ENCODE measurements at places on chromosomes 5 and 9. TPM values are rescaled to one million over a fixed set of nuclear protein-coding genes. Genes with fewer than 3 reads are reported as not detected.

DNA sequence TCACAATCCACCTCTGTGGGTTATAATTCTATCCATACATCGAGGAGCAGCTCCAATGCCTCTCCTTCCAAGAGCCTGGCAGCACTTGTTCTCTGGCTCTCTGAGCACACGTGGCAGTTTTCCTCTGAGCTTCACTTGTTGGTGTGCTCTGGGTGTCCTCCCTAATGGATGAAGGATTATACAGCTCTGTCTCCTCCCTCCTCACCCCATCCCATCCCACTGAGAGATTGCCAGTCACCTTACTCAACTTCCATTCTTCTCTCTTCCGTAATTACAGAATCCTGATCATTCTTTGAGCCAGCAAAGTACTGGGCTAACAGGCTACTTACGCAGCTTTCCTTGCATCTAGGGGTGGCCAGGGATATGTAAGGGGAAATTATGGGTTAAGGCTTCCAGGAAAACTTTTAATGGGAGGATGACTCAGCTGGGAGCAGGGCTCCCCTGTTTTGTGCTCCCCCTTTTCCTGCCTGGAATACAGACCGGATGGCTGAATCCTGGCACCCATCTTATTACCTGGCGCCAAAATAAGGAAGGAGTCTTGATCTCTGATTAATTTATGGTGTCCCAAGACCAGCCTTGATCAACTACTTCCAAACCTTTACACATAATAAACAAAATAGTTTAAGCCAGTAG, 6.3 kb upstream of the CCDC69 start:
- no peaks in the 10 kb centered on the region for H3K36me3 ChIP-seq
- H3K27me3 ChIP-seq, result no peaks in the 10 kb centered on the region
- H3K4me1 ChIP-seq, result peaks cover 13% of the 10 kb centered on the region
- H3K27ac ChIP-seq, result no peak overlapping the region
- DNase-seq, result no peak
- H3K4me3 ChIP-seq, result no peak overlapping the region

DNA sequence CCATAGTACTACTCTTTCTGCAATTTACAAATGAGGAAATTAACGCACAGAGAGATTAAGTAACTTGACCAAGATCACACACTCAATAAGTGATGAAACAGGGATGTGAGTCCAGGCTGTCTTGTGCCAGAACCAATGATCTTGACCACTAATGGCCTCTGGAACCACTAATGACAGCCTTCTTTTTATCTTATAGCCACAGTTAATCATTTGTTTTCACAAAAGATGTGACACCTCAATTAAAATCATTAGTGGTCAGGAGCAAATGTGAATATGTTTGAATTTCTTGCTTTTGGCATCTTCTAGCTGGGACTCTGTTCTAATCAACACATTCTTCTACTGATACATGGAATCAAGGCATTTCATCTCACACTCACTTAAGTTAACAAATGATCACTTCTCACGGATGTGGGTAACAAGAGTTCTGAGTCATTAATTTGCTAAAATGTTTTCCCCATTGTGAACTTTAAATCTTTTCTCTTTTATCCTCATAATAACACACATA, 102.7 kb upstream of the CD180 start:
- H3K4me1 ChIP-seq, result no peaks in the 10 kb centered on the region
- no peaks in the 10 kb centered on the region for H3K36me3 ChIP-seq
- no peak overlapping the region for H3K27ac ChIP-seq

DNA sequence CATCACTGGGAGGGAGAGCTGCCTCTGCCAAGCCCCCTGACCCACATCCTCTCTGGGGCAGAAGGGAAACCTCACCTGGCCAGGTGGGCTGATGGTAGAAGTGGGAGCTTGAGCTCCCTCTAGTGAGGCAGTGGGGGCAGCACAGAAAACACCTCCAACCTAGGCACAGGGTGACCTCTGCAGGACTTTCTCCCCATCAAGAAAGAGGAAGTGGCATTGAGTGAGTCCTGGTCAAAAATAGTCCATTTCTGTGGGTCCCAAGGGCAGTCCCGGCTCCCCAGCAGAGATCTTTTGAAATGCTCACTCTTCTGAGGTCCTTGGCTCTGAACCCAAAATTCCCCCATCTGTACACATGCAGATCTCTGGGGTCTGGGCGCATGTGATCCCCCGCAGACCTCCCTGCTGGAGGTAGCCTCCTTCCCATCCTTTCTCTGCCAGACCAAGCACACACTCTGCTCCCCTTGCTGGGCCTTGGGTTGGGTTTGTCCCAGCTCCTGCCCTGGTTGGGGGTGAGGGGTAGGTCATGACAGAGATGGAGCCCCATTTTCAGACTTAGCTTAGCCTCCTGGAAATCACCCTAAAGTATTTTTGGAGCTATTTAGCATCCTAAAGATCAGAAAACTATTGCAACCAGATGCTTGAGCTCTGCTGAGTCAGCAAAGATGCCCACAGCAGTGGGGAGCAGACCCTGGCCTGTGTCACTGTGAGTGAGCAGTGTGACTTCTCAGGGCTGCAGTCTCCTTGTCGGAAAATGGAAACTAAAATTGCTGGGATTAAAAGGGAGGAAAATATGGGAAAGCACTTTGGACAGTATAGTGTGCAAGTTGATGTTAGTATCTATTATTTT, 41.6 kb upstream of the LCP2 start:
- no peaks in the 10 kb centered on the region for H3K4me1 ChIP-seq
- peak; percentile 49 for DNase-seq
- H3K4me3 ChIP-seq, result no peak overlapping the region
- no peaks in the 10 kb centered on the region for H3K36me3 ChIP-seq

- no peak overlapping the region for H3K27ac ChIP-seq
- H3K4me1 ChIP-seq, result no peaks in the 10 kb centered on the region
- H3K36me3 ChIP-seq, result no peaks in the 10 kb centered on the region
- no peak overlapping the region for H3K4me3 ChIP-seq
- DNase-seq, result no peak
These were observed 18.8 kb upstream of the FANCC start for GRCh38 chr9:95336281-95336680.

DNA sequence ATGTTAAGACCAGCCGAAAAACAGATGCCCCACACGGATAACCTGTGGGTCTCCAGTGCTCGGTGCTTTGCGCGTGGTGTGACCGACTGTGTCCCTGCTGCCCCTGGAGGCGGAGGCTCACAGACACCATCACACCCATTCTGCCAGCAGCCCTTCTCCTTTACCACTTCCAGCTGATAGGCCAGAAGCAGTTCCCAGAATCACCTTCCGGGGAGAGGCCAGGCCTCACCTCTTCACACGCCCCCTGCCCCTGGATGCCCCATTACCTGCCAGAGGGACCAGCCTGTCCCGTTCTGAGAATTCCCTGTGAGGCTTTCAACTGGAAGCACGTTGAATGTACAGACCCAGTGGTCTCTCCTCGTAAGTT, 21.6 kb upstream of the LRRC14B start:
- H3K27ac ChIP-seq, result peak overlapping the region; percentile 29
- no peak overlapping the region for H3K4me3 ChIP-seq
- no peaks in the 10 kb centered on the region for H3K27me3 ChIP-seq
- DNase-seq, result no peak

DNA sequence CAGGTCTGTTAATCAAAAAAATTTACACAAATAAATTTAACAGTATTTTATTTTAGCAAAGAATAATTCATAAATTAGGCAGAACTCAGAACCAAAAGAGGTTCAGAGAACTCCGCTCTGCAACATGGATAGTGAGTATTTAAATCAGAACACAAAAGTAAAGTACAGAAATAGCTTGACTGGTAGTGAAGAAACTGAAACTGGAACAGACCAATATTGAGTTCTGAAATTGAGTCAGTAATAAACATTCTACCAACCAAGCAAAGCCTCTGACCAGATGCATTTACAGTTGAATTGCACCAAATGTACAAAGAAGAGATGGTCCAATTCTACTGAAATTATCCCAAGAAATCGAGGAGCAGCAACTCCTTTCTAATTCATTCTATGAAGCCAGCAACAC, 1542.8 kb downstream of the EFNA5 start:
- H3K36me3 ChIP-seq, result no peaks in the 10 kb centered on the region
- no peaks in the 10 kb centered on the region for H3K27me3 ChIP-seq
- no peak overlapping the region for H3K4me3 ChIP-seq
- no peak overlapping the region for H3K27ac ChIP-seq
- H3K4me1 ChIP-seq, result no peaks in the 10 kb centered on the region

ADGRD2 gene
- polyA plus RNA-seq, result not detected

DNA sequence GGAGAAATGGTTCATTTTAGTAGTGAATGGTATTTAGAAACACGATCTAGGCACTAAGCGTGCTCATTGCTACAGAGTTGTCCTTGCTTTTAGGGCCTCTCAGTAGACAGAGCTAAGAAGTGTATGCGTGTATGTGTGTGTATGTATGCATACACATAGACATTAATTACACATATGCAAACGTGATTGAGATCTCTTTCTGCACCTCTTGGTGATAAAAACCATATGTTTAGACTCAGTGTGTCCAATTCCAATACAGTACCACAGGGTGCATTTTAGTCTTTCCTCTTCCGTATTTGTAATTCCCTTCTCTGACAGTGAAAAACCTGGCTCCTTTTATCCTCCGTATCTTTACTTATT, 13.1 kb downstream of the TRIO start:
- H3K27me3 ChIP-seq, result no peaks in the 10 kb centered on the region
- H3K4me3 ChIP-seq, result no peak overlapping the region
- H3K27ac ChIP-seq, result peak overlapping the region; percentile 82

DNA sequence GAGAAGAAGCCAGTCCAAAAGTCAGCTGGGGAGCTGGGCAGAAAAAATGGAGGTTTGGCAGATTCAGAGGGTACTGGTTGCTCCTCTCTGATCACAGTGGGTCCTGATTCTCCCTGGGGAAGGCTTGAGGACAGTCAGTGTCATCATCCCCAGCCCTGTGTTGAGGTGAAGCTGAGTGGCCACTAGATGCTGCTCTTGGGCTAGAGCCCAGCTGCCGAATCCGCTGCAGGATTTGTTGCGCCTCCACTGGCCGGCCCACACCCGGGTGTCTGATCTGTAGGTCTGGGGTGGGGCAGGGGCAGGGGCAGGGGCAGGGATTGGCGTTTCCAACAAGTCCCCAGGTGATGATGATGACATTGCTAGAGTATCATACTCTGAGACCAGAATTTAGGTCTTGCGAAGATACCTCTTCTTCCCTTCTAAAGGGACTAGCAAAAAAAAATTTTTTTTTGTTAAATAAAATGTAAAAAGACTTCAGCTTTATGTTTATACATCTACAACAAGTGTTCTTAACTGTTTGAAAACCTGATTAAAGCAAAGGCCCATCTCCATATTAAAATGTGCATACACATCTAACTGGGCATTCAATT, 106.8 kb downstream of the PDE6A start:
- H3K36me3 ChIP-seq, result peaks cover 11% of the 10 kb centered on the region
- H3K4me1 ChIP-seq, result no peaks in the 10 kb centered on the region
- H3K27me3 ChIP-seq, result no peaks in the 10 kb centered on the region
- peak; percentile 49 for DNase-seq

GRCh38 chr5:141692919-141693725, 11.1 kb upstream of the ARAP3 start:
- no peak overlapping the region for H3K4me3 ChIP-seq
- DNase-seq, result no peak
- H3K4me1 ChIP-seq, result peaks cover 15% of the 10 kb centered on the region
- no peaks in the 10 kb centered on the region for H3K36me3 ChIP-seq
- no peak overlapping the region for H3K27ac ChIP-seq

RPL35 gene
- 5,221 TPM for polyA plus RNA-seq

PCYOX1L gene
- 5.2 TPM for polyA plus RNA-seq

- no peak overlapping the region for H3K4me3 ChIP-seq
- no peaks in the 10 kb centered on the region for H3K36me3 ChIP-seq
- no peaks in the 10 kb centered on the region for H3K27me3 ChIP-seq
- no peak for DNase-seq
These were observed 1110.1 kb upstream of the CDH10 start for GRCh38 chr5:25754895-25755294.

DNA sequence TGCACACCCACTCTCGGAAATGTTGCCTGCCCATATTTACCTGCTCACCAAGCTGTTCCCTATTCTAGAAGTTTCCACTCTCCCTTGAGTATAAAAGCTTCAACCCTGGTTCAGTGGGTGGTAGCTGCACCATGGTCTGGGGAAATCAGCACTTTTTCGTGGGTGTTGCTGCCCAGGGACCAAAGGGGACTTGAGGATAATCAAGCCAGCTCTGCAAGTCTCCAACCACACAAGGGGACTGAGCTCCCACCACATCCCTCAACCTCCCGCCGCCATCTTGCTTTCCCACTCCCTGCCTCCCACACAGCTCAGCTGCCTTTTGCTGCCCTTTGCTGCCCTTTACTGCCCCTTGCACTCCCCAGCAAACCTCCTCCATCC, 210.0 kb downstream of the AUH start:
- no peaks in the 10 kb centered on the region for H3K4me1 ChIP-seq
- no peak overlapping the region for H3K27ac ChIP-seq
- H3K36me3 ChIP-seq, result no peaks in the 10 kb centered on the region
- no peak overlapping the region for H3K4me3 ChIP-seq
- no peaks in the 10 kb centered on the region for H3K27me3 ChIP-seq

GRCh38 chr9:81915801-81916505, 12.3 kb upstream of the SPATA31D4 start:
- H3K4me1 ChIP-seq, result no peaks in the 10 kb centered on the region
- H3K27ac ChIP-seq, result no peak overlapping the region
- H3K4me3 ChIP-seq, result no peak overlapping the region
- H3K36me3 ChIP-seq, result no peaks in the 10 kb centered on the region

- no peak overlapping the region for H3K4me3 ChIP-seq
- H3K27ac ChIP-seq, result peak overlapping the region; percentile 76
- peaks cover 45% of the 10 kb centered on the region for H3K4me1 ChIP-seq
- DNase-seq, result no peak
These were observed 91.3 kb downstream of the PRRT1B start for GRCh38 chr9:131636593-131636992.

CCNI2 gene
- polyA plus RNA-seq, result 1.3 TPM

DNA sequence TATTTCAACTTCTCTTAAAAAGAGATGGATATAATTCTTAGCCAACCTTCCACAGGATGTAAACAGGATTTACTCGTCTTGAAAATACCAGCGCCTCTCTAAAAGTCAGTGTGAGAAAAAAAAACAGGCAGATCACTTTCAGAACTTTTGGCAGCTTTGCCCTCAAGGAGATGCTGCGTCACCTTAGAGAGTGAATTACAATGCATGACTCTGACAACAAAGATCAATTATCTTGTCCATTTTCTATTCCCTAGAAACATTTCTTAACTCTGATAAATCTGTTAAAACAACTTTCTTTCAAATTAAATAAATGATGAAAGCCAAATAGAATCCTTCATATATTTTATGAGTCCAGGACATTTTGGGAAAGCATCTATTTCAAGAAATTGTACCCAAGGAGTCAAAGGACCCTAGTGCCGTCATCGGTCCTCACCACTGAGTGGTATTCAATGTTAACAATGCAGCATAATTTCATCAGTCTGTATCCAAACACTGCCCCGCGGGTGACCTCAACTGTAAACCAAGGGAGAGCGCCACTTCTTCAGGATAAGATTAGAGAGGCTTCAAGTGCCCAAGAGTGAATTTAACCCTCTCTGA, 536.0 kb downstream of the PDE4D start:
- peak; percentile 28 for DNase-seq
- H3K4me3 ChIP-seq, result no peak overlapping the region
- H3K27ac ChIP-seq, result no peak overlapping the region
- no peaks in the 10 kb centered on the region for H3K36me3 ChIP-seq

DNA sequence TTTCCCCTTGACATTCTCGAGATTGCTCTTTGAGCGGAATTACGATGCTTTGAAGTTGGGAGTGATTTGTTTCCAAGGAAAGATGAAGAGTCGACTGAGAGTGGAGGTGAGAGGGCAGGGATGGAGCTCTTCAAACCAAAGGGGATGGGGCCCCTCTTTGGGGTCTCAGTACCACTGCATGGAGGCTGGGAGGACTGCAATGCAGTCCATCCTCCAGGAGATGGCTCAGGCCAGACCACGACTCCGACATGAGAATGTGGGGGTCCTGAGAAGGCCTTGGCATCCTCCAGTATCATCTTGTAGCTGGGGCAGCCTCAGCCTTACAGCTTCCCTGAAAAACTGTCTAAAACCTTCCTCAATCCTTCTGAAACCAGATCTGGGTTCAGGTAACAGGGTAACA, 51.1 kb upstream of the CDKN2AIPNL start:
- H3K27ac ChIP-seq, result no peak overlapping the region
- H3K27me3 ChIP-seq, result no peaks in the 10 kb centered on the region
- DNase-seq, result no peak
- no peaks in the 10 kb centered on the region for H3K36me3 ChIP-seq
- H3K4me3 ChIP-seq, result no peak overlapping the region

Data from stomach (tissue), 19 donors.